ENCODE measurements at places on chromosomes 7 and 10.

DNA sequence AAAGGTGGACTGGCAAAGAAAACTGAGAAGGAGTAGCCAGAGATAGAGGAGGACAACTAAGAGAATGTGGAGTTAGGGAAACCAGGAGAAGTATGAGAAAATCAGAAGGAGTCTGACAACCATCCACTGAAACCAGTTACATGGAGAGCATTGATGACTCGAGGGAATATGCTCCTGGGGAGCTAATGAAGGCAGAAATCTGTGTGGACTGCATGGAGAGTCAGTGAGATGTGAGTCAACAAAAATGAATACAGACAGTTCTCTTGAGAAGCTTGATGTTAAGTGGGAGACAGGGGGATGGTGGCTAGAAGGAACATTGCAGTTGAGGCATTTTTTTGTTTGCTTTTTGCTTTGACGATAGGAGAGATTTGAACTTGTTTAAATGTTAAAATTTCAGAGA, 34.3 kb upstream of the ZNF32 start:
- no peak for DNase-seq

GRCh38 chr7:156842740-156843140, 50.2 kb downstream of the LMBR1 start:
- DNase-seq = no peak

GRCh38 chr10:107487284-107487683, 322.8 kb upstream of the SORCS1 start:
- DNase-seq = no peak

- DNase-seq = no peak
These were observed 553 bp downstream of the VDAC2 start for GRCh38 chr10:75211007-75211691.

- DNase-seq = no peak
These were observed 42.2 kb upstream of the LAMB1 start for GRCh38 chr7:108045154-108045553.
